ENCODE measurements at places on chromosomes 6 and 20.

DNA sequence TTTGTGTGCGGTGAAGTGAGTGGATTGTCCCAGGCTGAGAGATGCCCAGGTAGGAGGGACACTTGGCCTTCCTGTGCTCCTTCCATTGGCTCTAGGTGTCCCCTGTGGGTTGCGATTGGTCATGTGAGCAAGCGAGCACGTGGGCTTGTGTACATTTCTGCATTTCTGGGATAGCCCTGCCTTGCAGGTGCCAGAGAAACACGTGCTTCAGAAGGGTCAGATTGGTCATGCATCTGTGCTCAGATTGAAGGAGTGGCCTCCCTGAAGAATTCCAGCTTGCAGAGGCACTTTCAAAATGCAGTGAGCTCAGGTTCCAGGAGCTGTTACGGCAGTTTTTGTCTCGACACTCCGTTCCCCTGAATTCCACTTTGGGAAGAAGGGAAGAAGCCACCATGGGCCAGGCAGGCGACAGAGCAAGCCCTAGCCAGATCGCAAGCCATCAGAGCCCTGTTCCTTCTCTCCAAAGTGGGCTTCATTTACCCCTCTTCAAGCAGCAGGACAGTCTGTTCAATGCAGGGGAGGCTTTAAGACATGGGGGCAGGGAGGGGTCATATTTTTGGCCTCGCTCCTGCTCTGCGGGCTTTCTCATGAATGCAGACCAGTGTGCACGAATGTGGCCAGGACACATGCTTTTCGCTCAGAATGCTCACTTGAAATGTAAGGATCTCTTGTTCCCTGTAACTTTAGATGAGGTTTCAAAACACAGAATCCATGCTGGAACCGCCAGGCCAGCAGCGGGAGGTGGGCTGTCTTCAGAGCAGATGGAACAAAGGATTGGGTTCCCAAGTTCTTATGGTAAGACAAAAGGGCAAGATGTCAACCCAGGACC is 78.6 kb upstream of the AKAP12 start:
- no peak for DNase-seq

DNA sequence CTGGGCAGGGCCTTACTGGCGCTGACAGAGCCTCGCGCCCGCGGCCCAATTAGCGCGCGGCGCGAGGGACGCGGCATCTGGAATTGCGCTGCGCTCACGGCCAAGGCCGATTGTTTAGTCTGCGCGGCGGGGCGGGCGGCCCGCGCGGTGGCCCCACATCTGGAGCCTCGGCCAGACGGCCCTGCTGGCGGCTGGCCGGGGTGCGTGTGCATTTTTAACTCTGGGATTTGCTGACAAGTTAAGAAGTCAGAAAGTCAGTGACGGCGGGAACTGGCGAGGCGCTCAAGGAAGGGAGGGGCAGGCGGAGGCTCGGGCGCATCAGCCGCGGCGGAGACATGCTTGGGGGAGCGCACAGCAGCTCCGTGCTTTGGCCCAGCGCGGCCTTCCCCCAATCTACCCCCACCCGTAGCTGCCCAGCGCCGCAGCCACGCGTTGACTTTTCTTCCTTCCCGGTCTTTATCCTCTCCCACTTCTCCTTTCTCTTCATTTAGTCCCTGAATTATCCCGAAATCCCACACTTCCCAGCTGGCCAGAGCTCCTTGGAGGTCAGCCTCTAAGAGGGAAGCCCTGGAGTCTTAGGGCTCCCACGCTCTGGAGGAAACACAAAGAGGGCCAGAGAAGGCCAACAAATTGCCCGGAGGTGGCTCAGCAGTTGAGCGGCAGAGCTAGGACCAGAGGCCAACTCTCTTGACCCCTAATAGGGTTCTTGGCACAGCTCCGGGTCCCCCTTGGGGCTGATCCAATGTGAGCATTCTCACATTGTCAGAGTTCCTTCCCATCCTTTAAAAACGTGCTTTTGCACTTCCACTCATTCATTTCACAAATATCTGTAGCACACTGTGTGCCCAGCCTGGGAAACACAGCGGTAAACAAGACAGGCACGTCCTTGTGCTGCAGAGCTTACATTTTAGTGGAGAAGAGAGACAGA is 40.8 kb upstream of the FOXP4 start:
- DNase-seq, result no peak

DNA sequence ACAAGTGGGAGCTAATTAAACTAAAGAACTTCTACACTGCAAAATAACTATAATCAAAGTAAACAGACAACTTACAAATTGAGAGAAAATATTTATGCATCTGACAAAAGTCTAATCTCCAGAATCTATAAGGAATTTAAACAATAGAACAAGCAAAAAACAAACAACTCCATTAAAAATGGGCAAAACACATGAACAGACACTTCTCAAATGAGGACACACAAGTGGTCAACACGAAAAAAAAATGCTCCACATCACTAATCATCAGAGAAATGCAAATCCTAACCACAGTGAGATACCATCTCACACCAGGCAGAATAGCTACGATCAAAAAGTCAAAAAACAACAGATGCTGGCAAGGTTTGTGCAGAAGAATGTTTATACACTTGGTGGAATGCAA is 36.2 kb downstream of the STMND1 start:
- no peak for DNase-seq

- DNase-seq, result no peak
These were observed 44.7 kb downstream of the ZFAND3 start for GRCh38 chr6:37864250-37864649.

DNA sequence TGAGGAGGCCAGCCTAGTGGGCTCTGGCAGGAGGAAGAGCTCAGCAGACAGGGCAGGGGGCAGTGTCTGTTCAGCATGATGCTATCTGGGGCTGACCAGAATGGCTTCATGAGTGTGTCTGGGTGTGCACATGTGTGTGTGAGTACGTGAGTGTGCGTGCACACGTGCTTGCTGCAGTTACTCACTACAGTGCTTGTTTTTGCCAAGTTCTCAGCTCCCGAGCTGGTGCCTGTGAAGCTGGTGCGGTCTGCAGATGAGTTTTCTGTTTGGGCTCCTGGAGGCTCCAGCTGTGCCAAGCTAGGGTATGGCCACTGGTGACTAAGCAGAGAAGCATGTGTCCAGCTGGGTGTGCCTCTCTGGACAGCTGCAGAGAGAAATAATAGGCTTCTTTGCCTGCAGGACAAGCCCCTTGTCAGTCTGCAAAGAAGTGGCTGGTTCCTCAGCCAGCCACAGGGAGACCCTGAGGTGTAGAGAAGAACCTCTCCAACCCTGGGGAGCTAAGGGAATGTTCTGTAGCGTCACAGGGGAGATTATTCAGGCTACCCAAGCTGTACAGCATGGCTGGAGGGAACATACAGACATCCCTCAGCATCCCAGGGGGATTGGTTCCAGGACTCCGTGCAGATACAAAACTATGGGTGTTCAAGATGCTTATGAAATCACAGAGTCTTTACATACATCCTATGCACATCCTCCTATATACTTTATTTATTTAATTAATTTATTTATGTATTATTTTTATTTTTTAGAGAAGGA is 40.2 kb upstream of the FAM50B start:
- DNase-seq, result no peak

All from stimulated activated CD4-positive, alpha-beta T cell treated with anti-CD3 and anti-CD28 coated beads, Interleukin-2, amount 100 ng/mL, for 24 hours (primary cell).